ENCODE measurements at places on chromosomes 5 and 9.

- DNase-seq, result no peak
Observed at GRCh38 chr5:82246960-82247574, 31.1 kb downstream of the RPS23 start.

- DNase-seq, result no peak
Observed at GRCh38 chr5:124659798-124660197, 86.6 kb downstream of the ZNF608 start.

- DNase-seq, result no peak
Observed at GRCh38 chr5:57133574-57133973, 40.3 kb upstream of the GPBP1 start.

DNA sequence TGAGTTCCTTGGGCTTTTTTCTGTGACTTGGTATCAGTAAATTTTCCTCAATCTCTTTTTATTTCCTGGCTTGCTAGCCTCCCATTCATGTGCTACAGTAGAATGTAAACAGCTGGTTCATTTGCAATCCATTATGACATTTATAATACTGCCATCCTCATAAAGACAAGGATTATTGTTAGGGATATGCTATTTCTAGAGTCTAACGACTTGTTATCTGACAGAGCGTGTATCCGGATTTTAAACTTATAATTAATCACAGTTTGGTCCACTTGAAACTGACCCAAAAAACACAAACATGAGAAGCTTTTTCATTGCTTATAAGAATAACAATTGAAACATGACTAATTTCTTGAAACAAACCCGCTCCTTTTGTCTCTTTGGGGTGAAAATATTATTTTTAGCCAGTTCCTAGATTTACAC, 585.8 kb downstream of the TLE4 start:
- no peak for DNase-seq

DNA sequence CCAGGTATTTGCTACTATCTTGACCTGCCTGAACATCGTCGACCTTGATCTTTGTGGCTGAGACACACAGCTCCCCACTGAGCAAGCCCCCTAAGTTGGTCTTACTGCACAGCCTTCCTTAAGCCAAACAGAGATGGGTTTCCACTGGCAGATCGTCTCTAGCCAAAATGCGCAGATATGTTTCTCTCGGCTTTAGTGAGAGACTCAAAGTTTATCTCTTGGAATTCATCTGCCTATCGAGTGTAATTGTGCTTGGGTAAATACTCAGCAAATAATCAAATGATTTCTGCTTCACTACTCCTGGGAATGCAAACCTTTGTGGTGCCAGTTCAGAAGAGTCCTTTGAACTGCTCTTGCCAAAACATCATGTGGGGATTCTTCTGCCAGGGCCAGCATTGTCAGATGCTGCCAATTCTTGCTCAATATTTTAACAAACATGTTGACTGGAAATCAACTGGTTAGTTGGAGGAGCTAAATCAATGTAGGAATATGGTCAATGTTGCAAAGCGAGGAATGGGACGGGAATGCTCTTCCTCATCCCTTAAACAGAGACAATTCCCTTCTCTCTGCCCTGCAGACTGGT, 141.2 kb upstream of the SLC28A3 start:
- DNase-seq, result no peak

DNA sequence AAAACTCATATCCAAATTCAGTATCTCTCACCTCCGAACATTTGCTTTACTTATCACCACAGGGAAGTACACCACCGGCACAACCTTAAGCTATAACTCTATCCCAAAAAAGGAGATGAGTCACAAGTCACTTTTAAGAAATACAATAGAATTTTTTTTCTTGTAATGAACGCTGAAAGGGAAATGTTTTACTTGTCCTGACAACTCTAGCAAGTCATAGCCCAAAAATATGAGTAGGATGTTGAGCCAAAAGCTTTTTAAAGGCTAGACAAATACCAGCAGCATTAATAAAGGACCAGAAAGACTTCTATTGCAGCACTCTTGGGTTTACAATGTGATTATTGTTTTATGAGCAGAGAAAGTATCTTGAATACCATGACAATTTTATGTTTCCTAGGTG, 147.3 kb upstream of the FST start:
- DNase-seq, result no peak

DNA sequence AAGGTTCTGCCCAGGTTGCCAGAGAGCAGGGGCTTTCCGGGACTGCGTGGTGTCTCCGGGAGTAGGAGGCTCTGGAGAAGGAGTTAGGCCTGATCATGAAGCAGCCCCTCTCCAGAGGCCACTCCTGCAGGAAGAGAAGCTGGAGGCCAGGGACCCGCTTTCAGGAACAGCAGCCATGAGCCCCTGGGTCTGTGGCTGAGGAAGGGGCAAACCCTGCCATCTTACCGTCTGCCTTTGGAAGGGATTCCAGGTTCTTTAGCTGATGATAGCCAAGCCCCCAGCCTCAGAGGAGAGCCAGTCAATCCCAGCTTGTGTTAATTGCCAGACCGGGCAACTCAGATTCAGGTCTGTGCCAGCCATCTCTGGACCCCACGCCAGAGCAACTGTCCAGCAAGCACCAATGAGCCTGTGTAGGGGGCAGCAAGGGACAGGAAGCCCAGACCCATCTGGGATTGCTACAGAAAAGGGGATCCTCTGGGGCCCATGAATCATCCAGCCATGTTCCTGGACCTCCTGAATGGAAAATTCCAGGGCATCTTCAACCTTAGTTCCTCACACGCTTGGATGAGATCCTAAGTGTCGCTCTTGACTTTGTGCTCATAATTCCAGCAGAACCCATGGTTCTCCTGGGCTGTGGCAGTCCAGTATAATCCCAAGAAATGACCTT, 42.7 kb upstream of the MVB12B start:
- no peak for DNase-seq

DNA sequence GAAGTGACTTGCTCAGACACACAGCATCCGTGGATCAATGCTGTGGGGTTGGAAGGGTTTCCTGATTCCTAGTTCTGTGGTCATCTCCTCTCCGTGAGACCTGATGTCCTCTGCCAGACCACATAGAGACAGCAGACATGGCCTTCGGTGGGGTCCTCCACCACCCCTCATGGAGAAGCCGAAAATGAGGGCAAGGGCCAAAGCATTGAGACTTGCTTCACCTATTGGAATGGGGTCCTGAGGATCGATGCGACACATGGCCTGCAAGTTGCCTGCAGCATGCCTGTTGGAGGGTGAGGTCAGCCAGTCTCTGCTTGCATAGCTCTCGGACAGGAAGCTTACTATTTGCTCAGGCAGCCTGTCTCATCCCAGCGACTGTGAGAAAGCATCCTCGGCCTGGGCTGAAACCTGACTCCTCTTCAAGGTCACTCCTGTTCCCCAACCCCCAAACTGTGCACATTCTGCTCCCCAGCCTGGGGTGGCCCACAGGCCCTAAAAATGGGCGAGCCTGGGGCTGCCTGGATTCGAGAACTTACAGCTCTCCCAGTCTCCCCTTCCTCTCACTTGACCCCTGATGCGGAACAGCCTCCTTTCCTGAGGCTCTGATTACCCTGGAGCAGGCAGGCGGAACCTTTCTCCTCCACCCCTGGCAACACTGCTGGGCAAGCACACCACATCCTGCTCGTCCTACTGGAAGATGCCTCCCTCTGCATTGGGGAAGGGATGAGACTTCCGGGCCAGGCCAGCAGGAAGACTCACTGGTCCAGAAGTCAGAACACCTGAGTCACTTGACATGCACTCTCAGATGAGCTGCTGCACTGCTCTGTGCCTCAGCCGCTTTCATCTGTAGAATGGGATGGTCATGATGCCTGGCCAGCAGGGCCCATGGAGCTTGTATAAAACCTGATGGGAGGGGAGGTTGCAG, 186.9 kb downstream of the RGS3 start:
- no peak for DNase-seq

GRCh38 chr5:26390608-26391007, 647.8 kb downstream of the CDH9 start:
- DNase-seq, result no peak

GRCh38 chr9:93094658-93095204, 1.3 kb upstream of the CARD19 start:
- no peak for DNase-seq

GRCh38 chr5:178651046-178651810, 24.4 kb upstream of the CLK4 start:
- DNase-seq, result no peak

GRCh38 chr9:27126670-27127069, 17.6 kb downstream of the TEK start:
- DNase-seq, result no peak

- no peak for DNase-seq
Observed at GRCh38 chr9:128927731-128928411, 7.1 kb downstream of the PHYHD1 start.

- DNase-seq, result no peak
Observed at GRCh38 chr9:137007108-137007815, 10.9 kb upstream of the CLIC3 start.

- no peak for DNase-seq
Observed at GRCh38 chr5:53357439-53357838, 123.0 kb upstream of the FST start.

- no peak for DNase-seq
Observed at GRCh38 chr9:130973686-130974281, 34.7 kb upstream of the FIBCD1 start.

- DNase-seq, result no peak
Observed at GRCh38 chr5:23991406-23991805, 484.0 kb downstream of the PRDM9 start.

GRCh38 chr5:98031926-98032325, 741.5 kb upstream of the RGMB start:
- no peak for DNase-seq

GRCh38 chr5:171207256-171207847, 101.7 kb upstream of the TLX3 start:
- DNase-seq, result no peak

GRCh38 chr9:29659736-29660135, 2086.5 kb upstream of the C9orf72 start:
- DNase-seq, result no peak

GRCh38 chr5:30156156-30156555, 1037.3 kb upstream of the CDH6 start:
- no peak for DNase-seq

- DNase-seq, result no peak
Observed at GRCh38 chr5:150448952-150449516, 505 bp downstream of the RPS14 start.

DNA sequence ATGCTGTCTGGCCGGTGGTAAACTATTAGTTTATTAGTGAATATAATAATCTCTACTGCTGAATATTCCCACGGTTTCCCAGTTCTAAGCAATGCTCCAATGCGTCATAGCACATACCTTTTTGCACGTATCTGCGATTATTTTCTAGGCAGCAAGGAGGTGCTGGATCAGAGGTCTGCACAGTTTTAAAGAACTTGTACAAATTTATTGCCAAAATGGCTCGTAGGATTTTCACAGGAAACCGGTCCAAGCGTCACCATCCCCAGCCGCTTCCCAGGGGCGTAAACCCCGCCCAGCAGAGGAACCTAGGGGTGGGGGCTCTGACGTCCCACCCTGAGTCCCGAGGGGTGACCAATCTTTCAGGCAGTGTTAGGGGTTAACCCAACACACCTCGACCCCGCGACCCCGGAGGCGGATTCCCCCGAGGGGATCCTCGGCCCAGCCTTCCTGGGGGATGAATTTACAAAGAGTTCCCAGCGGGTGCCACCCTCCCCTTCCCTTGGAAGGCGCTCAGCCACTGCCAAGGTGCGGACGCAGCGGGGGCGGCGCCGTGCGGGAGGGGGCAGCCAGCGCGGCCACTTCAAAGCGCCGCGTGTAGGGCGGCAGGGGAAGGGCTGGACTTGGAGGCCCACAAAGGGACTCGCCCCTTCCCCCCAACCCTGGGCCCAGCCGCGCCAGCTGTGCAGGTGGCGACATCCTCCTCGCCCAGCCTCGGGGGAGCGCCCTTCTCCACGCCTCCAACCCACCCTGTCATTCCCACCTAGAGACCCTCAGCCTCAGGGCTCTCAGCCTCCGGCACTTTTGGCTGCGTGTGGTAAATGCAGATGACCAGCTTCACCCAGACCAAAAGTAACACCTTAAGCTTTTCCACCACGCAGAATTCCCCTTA, 43.5 kb upstream of the TCF7 start:
- peak; percentile 34 for DNase-seq

DNA sequence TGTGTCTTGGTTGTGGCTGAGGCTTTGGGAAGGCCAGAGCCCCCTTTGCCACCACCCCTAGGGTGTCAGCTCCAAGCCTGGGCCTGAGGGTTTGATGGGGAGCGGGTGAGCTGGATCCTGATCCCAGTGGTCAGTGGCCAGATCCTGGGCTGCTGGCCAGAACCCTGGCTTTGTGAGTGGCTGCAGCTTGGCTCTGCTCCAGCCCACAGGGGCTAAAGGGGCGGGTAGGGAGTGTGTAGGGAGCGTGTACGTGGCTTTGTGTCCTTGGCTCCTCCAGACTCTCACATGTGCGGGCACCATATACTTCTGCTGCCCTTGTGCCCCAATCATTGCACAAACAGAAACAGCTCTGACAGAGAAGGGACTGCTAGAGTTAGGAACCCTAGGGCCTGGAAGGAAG, 1.2 kb upstream of the IL11RA start:
- DNase-seq, result no peak

GRCh38 chr9:114906922-114907571, 23.3 kb downstream of the TNFSF8 start:
- DNase-seq, result peak; percentile 14

DNA sequence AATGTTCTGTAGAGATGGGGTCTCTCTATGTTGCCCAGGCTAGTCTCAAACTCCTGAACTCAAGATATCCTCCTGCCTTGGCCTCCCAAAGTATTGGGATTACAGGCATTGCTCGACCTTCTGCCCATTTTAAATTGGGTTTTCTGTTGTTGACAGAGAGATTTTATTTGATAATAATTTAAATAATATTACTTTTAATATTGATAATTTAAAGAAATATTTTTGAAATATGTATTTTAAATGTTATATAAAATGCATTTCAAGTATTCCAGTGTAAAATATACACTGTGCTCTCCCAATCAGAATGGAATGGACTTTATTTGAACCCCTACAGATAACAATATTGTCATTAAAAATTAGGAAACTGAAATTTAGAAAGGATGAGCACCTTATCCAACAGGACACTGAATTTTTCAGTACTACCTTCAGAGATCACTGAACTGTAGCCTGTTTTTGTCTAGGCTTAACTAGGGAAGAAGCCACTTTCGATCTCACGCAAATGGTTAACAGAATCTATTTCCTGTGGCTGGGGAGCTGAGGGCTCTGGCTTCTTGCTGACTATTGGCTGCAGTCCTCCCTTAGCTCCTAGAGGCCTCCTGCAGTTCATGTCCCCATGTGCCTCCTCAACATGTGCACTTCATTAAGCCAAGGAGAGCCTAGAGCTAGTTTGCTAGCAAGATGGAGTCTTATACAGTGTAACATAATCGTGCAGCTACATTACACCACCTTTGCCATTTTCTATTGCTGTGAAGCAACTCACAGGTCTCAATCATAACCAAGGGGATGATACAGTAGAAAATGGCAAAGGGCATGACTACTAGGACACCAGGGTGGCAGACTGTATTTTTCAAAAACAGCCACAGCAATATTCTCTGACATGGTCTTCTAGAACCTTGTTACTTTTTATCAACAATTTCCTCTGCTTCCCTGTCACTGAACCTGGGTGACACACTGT, 150.0 kb downstream of the CDC42SE2 start:
- no peak for DNase-seq

- no peak for DNase-seq
Observed at GRCh38 chr5:128228008-128228407, 144.4 kb downstream of the SLC12A2 start.
